ENCODE measurements at places on chromosomes 2 and 18. TPM values are rescaled to one million over a fixed set of nuclear protein-coding genes. Genes with fewer than 3 reads are reported as not detected.

The PID1 gene
- total RNA-seq = 3.3 TPM

The CFC1 gene
- total RNA-seq = 0.09 TPM

The DRC1 gene
- 0.42 TPM for total RNA-seq

The PSD4 gene
- 11.5 TPM for total RNA-seq

The STK17B gene
- 11.0 TPM for total RNA-seq

The SNTG2 gene
- total RNA-seq = not detected

The ATRAID gene
- 207 TPM for total RNA-seq

The ALLC gene
- total RNA-seq = not detected

The ELOA2 gene
- not detected for total RNA-seq

The CNTNAP5 gene
- total RNA-seq = not detected

The TLX2 gene
- 0.31 TPM for total RNA-seq

The DSC2 gene
- 1.3 TPM for total RNA-seq

The PRKAG3 gene
- total RNA-seq = not detected

The ABCB11 gene
- total RNA-seq = 0.02 TPM

The CHRND gene
- total RNA-seq = not detected

The GKN2 gene
- total RNA-seq = 1.9 TPM

The KIF1A gene
- 1.4 TPM for total RNA-seq

The CCDC195 gene
- total RNA-seq = not detected

The ERICH2 gene
- not detected for total RNA-seq

The GCFC2 gene
- total RNA-seq = 15.0 TPM

The OST4 gene
- total RNA-seq = 562 TPM

The RNF103 gene
- total RNA-seq = 54.4 TPM

The EHD3 gene
- total RNA-seq = 6.3 TPM

The ABCG5 gene
- not detected for total RNA-seq

The SNED1 gene
- 0.83 TPM for total RNA-seq

The ANKRD29 gene
- total RNA-seq = 18.1 TPM

The ARHGAP15 gene
- total RNA-seq = not detected

The SNRPD1 gene
- total RNA-seq = 114 TPM

The LYG2 gene
- total RNA-seq = 0.18 TPM

The SPDYA gene
- 0.20 TPM for total RNA-seq

The LOXHD1 gene
- not detected for total RNA-seq

The KCNK3 gene
- 0.94 TPM for total RNA-seq

The ERBB4 gene
- not detected for total RNA-seq

The SERPINB2 gene
- total RNA-seq = 0.07 TPM

The CCDC74A gene
- 15.0 TPM for total RNA-seq

The MCEE gene
- 10.7 TPM for total RNA-seq

The RGPD4 gene
- 0.06 TPM for total RNA-seq

The MPV17 gene
- total RNA-seq = 83.0 TPM

The PCARE gene
- total RNA-seq = not detected

The OSBPL1A gene
- 15.4 TPM for total RNA-seq

The PLGLB1 gene
- total RNA-seq = 0.53 TPM

The SRD5A2 gene
- 0.06 TPM for total RNA-seq

The IL1R2 gene
- total RNA-seq = 1.5 TPM

The MPHOSPH10 gene
- total RNA-seq = 39.4 TPM

The TCF23 gene
- not detected for total RNA-seq

The LRRTM1 gene
- total RNA-seq = not detected

The DPP4 gene
- total RNA-seq = 1.1 TPM

The CAPN13 gene
- not detected for total RNA-seq

The TMEM185B gene
- 48.4 TPM for total RNA-seq

The MERTK gene
- total RNA-seq = 2.2 TPM

The IL36B gene
- total RNA-seq = not detected

The STON1 gene
- total RNA-seq = 0.39 TPM

The IL1RL2 gene
- total RNA-seq = not detected

The CKAP2L gene
- 12.3 TPM for total RNA-seq

The HJURP gene
- 59.1 TPM for total RNA-seq

The NTSR2 gene
- total RNA-seq = not detected

The C2orf15 gene
- 0.46 TPM for total RNA-seq

The B3GNT7 gene
- 2.3 TPM for total RNA-seq

Data from A549 treated with Hydrocortisone at 1 μM for 4 hours (cell line).